Activated CD8-positive, alpha-beta memory T cell treated with anti-CD3 and anti-CD28 coated beads, Interleukin-2, amount 50 U/mL, for 48 hours (primary cell): ENCODE measurements at places on chromosomes 5 and 9.

- no peak for DNase-seq
Observed at GRCh38 chr5:76298852-76299251, 104.2 kb upstream of the IQGAP2 start.

- DNase-seq: no peak
Observed at GRCh38 chr9:18296702-18297055, 177.3 kb upstream of the ADAMTSL1 start.

DNA sequence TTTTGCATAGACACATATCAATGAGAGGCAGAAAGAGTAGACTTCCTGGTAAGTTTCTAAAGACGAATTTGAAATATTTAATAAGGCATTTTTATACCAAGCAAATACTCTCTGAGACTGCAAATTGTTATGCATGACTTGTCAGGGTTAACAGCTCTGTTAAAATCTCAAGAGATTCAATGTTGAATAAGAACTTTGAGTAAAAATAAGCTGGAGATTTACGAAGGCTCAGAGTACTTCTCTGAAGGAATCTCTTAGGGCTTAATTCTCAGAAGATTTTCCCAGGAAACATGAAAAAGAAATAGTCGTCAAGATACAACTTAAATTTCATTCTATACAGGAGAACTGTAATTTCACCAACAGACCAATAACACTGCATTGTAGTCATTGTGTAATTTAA lies 259.4 kb downstream of the CDH18 start:
- no peak for DNase-seq

DNA sequence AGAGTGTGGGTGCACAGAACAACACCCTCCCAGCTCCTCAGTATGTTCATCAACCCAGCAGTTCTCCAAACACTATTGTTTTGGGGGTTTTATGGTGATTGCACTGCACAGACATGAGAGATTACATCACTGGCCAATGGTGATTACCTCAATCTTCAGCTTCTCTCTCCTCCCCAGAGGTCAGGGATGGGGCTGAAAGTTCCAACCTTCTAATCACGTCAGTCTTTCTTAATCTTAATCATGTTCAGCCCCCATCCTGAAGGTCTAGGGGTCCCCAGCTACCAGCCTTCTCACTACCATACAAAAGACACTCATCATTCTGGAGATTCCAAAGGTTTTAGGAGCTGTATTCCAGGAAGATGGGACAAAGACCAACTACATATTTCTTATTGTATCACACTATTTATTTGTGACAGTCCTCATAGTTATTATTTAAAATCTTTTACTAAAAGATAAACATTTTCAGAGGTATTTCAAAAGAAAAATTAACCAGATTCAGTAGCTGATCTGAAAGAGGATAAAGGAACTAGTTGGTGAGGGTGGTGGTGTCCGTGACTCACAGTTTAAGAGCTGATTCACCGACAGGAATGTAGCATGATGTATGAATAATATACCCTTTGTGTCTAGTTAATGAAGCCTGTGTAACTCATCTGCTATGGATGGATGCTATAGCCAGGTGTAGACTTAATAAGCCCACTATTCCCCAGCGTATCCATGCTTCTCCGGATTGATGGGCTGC lies 35.6 kb downstream of the RASEF start:
- no peak for DNase-seq

- DNase-seq: no peak
Observed at GRCh38 chr9:130498298-130498917, 53.6 kb downstream of the ASS1 start.

DNA sequence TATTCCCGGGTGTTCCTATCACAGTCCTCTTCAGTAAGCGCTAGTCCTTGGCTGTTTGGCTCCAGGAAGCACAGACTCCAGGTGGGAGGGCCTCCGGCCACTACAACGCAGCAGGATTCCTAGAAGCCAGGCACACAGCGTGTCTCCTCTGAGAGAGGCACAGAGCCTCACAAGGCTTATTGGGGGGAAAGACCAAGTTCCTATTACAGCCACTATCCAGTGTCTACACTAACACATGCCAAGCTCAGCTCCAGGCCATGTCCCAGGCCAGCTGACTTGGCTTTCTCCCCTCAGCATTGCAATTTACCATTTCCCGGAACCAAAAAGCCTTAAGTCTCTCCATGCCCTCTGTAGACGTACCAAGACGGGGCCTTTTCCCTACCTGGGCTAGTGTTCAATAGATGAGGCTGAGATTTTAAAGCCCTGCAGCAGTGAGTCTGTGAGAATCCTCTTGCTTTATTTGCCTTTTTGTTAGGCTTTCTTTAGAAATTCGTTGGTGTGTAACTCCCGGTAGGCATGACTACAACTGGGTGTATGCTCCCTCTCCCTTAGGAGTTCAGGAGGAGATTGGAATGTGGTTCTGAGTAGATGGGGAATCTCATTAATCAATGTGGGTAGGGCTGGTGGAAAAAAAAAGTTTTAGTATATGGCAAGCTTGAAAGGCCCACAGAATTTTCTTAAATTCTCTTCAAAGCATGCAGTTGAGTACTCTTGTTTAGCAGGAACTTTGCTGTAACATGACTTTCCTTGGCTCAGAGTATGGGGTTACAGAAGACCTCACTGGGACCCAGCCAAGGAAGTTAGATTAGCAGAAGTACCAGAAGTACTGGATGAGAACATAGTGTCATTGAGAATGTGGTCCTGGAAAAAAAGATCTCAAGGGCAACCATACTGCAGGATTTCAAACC lies 84.3 kb upstream of the SLC1A3 start:
- no peak for DNase-seq

DNA sequence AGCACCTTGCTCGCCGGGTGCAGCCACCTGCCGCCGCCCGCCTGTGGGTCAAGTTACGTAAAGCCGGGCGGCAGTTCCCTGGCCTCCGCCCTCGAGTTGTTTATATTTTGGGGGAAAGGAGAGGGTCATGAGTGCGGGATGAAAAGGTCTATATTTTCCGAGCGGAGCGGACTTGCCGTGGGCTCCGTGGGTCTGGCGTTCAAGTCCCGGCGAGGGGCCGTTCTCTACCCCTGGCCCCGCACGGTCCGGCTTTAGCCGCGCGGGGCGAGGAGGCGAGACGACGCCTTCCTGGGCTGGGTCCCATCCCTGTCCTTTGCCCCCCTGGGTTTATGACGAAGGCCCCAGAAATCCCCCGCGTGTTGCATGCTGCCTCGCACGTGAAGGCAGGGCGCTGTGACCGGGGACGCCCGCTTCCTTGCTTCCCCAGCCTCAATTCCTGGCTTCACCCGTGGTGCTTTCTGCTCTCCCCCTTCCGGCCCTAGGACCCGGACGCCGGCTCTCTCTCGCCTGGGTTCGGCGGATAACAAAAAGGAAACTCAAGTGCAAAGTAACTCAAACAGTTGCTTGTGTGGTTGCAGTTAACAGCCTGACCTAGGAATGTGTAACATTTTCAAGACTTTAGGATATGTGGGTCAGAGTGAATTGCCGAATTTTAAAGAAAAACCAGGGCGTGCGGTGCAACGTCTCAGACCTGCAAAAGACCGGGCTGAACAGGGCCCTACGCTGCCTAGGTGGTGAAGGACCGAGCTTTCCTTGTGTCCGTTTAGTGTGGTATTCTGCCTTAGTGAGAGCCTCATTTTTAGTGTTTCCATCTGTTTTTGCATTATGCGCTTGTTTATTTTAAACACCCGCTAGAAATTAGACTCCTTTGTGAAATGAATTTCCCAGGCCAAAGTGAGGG lies 810 bp downstream of the VPS13A start:
- peak; percentile 75 for DNase-seq

DNA sequence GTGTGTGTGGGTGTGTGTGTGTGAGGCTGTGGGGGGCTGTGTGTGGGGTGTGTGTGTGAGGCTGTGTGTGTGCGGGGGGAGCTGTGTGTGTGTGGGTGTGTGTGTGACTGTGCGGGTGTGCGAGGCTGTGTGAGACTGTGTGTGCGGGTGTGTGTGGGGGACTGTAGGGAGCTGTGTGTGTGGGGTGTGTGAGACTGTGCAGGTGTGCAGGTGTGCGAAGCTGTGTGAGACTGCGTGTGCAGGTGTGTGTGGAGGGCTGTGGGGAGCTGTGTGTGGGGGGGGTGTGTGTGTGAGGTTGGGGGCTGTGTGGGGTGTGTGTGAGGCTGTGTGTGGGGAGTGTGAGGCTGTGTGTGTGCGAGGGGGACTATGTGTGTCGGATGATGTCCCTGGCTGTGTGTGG lies 23.2 kb downstream of the AHRR start:
- DNase-seq: no peak

DNA sequence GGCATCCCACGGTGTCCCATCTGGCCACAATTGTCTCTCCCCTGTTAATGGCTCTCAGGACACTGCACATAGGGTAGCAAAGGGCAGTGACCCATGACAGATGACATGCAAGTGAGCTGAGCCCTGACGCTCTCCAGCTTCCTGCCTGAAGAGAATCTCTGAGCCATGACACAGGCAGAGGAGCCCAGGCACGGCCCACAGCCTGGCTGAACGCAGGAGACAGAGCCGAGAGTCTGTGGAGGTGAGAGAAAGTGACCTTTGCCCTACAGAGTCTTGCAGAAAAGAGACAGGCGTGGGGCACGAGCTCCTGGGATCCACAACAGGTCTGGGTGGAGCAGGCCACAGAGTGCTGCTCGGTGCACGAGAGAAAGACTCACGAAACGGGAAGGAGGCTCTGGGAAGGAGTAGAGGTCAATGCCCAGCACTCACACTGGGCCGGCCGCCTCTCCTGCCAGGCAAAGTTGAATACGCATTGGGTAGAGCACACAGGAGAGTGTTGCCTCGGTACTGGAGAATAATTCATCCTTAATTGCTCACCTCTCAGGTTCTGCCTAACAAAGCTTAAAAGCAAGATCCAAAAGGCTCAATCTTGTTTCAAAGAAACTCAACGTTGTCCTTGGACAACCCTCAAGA lies 90.3 kb downstream of the MRPL36 start:
- DNase-seq: no peak

GRCh38 chr5:85205430-85205829 lies 820.8 kb upstream of the EDIL3 start:
- DNase-seq: no peak

- DNase-seq: no peak
Observed at GRCh38 chr9:31394015-31394473, 990.4 kb upstream of the ACO1 start.

GRCh38 chr9:69981686-69982445 lies 61.8 kb upstream of the MAMDC2 start:
- no peak for DNase-seq

- no peak for DNase-seq
Observed at GRCh38 chr5:57383093-57383861, 99.3 kb downstream of the ACTBL2 start.

GRCh38 chr9:95138474-95138873 lies 179.0 kb downstream of the FANCC start:
- no peak for DNase-seq

DNA sequence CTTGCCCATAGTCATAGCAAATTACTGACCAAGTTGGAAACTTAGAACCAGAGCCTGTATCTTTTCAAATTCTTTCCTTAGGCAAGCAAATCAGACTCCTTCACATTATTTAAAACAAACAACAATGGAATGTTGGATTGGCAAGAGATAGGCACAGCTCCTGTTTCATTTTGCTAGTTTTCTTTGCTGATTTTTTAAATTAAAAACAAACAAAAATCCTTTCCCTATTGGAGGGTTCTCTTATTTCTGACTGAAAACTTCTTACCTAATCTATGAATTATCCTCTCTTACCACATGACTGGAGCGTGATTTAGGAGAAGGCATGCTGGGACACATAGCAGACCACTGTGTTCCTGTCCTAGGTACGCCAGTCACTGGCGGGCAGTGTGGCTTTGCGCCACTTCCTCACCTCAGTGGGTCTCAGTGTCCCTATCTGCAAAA lies 63.0 kb downstream of the TTC39B start:
- DNase-seq: no peak

DNA sequence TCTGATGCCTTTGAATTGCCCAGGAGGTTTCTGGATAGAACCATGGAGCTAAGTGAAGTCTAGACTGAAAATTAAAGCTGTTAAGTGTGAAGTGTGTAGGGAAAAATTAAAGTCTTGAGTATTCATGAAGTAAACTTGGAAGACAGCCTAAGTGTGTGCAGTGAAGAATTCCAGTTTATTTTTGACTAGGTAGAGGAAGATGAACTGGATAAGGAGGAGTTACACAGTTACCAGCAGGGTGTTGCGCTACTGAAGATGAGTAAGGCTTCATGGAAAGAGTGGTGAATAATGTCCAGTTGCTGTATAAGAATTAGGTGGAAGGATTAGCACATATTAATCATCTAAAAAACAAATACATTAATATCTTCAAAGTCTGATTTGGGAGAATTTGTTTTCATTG lies 5.7 kb upstream of the CHD1 start:
- no peak for DNase-seq

- DNase-seq: no peak
Observed at GRCh38 chr9:70569070-70569772, 154.8 kb upstream of the KLF9 start.

GRCh38 chr5:149917073-149917676 lies 27.4 kb downstream of the PDE6A start:
- no peak for DNase-seq

- DNase-seq: no peak
Observed at GRCh38 chr5:141881886-141882285, 3.7 kb upstream of the PCDH1 start.

- no peak for DNase-seq
Observed at GRCh38 chr5:71932131-71932654, 175.1 kb upstream of the MAP1B start.
